Sigmoid colon (tissue), 7 donors: ENCODE measurements at places on chromosomes 7 and 10. TPM values are rescaled to one million over a fixed set of nuclear protein-coding genes. Genes with fewer than 3 reads are reported as not detected.

DNA sequence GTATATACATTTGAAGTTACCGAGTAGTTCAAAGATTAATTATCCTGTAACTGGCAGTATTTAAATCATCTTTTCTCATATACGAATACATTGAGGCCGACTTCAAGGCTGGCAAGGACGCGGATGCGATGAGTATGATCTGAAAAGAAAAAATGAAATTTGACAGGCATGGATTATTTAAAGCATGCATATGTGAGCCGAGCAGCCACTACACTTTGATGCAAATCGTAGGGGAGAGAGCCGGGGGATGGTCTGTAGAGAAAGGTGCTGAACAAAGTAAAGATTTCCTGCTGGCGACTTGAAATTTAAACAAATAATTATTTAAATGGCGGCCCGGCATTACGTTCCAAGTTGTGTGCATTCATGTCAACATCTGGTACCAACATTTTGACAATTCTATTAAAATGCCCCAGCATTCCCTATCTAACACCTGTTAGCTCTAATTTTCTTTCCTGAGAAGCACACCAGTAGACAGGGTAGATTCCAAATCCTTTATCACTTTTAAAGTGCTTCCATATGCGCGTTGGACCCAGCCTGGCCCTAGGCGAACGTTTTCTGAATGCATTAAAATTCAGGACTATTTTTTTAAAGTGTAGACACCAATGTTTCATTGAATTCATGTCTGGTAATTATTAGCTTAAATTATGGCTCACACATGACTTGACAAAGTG is 188.7 kb downstream of the EMX2 start:
- DNase-seq, result no peak

GRCh38 chr7:136309407-136309806 is 332.2 kb upstream of the MTPN start:
- no peak for DNase-seq

DNA sequence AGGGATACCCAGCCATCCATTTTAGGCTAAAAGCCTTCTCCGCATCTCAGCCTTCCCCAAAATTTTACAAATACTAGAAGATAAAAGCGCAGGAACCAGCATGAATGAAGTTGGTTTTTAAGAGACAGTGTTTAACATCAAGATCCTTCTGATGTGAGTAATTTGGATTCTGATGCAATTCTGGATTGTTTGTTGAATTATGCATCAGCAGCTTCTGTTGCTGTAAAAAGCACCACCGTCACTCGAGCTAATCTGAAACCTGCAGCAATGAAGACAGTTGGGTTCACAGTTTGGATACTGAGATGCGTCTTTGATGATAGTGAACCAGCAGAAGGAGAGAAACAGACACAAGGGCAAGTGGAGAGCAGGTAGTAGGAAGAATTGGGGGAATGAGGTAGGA is 179.2 kb downstream of the PLXNA4 start:
- DNase-seq, result no peak

DNA sequence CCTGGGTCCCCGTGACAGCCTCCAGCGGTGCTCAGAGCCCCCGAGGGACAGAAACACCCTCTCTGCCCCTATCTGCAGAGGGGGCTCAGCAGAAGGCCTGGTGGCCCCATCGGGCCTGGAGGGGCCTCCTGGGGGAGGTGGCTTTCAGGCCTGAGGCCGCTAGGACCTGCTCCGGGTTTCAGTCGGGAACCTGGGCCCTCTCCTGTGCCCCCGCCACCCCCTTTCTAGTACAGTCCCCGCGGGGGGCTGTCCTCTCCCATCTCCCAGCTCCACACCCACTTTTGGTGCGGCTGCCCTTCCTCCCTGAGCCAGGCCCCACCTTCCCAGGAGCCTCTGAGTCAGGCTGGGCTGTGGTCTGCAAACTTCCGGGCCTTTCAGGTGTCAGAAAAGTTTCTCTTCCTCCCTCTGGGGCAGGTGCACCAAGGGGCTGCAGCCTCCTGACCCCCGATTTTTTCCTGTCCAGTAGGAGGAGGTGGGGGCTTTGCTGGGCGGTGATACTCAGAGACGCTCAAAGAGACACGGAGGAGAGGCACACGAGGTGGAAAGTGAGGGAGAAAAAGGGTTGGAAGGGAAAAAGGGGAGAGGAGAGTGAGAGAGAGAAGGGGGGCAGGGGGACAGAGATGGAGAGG is 692 bp downstream of the CARD11 start:
- no peak for DNase-seq

HOXA13 gene
- 10.7 TPM for polyA plus RNA-seq

DNA sequence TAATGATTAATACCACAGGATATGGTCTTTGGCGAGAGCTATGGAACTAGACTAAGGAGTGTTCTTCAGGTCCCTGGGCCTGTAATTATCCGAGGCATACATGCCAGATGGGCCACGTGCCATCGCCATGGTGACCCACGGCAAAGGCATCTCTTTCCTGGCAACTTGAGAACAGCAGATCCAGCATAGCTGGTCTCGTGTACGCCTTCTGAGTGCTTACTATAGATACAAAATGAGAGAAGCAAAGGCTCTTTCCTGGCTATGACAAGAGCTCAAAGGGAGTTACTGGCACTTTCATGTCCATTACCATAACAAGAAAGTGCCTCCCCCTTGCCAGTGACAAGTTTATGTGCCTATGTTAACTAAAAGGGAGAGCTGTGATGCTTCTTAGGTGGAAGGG is 26.0 kb upstream of the GLI3 start:
- peak; percentile 89 for DNase-seq

- DNase-seq, result no peak
These were observed 59.6 kb upstream of the AKR1E2 start for GRCh38 chr10:4766454-4766853.

NPY gene
- not detected for polyA plus RNA-seq

KDM7A gene
- 9.6 TPM for polyA plus RNA-seq

GRCh38 chr7:21428659-21428941 is 717 bp downstream of the SP4 start:
- DNase-seq, result no peak

CFAP70 gene
- not detected for polyA plus RNA-seq

DNA sequence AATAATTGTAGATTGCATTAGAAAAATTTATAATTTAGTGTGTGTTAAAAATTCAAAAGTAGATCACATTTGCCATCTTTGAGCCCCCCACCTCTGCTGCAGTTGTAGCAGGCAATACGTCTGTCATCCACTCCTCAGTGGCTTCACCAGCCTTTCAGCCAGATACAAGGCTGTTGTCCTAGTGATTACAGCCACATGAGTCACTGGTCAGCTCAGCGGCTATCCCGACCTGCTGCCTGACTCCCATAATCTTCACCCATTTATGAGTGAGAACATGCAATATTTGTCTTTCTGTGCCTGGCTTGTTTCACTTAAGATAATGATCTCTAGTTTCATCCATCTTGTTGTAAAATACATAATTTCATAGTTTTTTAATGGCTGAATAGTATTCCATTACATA is 9.2 kb downstream of the OR2A5 start:
- DNase-seq, result no peak

NPTX2 gene
- polyA plus RNA-seq, result 4.7 TPM

SORCS1 gene
- polyA plus RNA-seq, result not detected

DNA sequence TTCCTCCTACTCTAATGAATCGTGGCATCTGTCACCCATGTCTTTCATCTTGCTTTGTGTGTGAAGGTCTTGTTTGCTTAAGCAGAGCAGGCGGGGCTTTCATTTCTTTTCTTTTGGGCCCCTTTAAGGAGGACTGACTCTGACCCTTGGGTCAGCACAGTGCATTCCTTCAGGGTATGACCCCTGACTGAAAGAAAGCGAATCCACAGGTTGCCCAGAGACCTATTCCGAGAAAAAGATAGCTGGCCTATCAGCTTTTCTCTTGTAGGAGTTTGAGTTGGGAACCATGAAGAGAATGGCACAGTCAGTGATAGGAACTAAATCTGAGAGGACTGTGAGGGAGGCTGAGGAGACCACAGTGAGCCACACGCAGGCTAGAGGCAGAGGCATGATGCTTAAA is 193.2 kb upstream of the CDCA7L start:
- no peak for DNase-seq

DNA sequence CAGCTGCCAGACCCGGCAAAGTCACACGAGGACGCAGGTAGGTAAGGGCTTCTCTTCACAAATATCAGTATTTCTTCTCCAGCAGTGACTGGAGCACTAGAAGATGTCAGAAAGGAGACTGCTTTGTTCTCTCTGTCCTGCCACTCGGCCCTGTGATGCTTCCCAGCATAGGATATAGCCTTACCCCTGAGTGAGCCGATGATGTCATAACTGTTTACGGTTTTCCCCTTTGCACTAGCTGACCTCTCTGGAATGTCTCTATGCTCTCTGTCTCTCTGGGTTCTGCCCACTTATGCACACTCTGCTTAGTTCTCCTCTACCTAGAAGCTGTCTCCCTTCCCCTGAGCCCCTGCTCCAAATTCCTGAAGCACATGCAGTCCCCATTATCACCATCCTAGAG is 167.5 kb upstream of the PODXL start:
- DNase-seq, result no peak

- DNase-seq, result peak; percentile 12
These were observed 57.0 kb upstream of the EFCAB10 start for GRCh38 chr7:105638334-105638733.

DNA sequence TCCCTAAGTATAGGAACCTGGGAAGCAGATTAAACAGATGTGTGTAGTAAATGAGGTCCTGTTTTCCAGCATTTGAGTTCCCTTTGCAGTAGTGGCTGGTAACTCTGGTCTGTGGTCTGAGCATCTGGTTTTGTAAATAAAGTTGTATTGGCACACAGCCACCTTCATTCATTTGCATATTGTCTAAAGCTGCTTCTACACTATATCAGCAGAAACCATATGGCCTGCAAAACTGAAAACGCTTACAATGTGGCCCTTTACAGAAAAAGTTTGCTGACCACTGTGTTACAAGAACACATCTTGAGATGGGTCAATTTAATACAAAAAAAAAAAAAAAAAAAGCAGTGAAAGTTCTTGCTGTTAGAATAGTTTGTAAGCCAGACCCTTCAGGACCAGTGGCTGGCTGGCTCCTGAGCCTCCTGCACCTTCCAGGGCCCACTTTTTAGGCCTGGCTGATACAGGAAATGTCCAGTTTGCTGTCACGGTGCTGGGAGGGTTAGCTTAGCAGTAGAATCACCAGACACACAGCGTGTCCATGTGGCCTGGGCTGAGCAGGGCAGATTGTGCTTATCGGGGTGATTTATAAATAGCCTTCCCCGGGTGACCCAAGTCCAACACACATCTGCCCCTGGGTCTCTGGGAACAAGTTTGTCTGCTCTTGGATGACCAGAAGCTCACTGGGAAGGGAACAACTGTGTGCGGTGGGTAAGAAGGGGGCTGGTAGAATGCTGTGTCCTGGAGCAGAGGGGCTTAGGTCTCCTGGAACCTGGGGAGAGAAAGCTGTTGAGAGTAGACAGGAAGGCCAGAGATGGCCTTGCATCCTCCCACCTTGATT is 1.4 kb downstream of the C10orf71 start:
- peak; percentile 20 for DNase-seq

LIPK gene
- polyA plus RNA-seq, result not detected

DNA sequence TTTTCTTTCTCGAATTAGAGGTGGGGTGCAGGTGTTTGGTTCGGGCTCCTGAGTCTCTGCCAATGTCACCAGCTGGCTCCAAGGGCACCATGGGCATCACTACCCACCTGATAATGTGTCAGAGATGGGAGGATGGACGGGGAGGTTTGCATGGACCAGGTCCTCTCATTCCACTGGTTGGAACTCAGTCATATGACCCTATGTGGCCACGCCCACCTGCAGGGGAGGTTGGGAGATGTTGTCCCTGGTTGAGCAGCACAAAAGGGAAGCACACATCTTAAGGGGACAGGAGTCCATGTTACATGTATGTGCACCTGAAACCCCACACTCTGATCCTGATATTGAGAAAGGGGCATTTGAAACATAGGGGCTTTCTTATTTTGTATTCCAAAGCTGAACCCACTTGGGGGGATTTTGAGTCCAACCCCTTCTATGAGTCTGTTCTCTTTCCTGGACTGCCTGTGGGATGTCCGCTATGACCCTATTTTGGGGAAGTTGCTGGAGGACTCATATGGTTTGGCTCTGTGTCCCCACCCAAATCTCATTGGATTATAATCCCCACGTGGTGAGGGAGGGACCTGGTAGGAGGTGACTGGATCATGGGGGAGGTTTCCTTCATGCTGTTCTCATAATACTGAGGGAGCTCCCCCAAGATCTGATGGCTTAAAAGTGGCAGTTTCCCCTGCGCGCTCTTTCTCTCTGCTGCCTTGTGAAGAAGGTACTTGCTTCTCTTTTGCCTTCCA is 66.9 kb upstream of the BAIAP2L1 start:
- DNase-seq, result no peak

GRCh38 chr7:512146-512510 is 7.5 kb downstream of the PDGFA start:
- DNase-seq, result no peak

- DNase-seq, result peak; percentile 71
These were observed 787 bp downstream of the MAGI2 start for GRCh38 chr7:79452495-79453265.

STOX1 gene
- not detected for polyA plus RNA-seq

AFAP1L2 gene
- 7.9 TPM for polyA plus RNA-seq

DNA sequence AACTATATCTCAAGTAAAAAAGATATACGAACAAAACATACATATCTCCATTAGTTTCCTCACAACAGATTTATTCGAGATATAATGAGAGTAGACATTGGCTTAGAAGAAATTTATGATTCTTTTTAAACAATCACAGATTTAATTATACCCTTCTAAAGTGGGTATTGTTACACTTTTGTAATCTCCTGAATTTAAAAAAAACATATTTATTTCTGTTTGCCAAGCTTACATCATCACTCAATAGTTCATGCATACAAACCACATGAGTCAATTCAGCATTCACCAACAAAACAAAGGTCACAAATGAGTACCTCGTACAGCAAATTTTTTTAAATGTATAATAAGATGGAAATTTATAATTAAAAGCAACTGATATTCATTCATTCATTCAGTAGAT is 17.6 kb downstream of the LRRN3 start:
- DNase-seq, result no peak

DNA sequence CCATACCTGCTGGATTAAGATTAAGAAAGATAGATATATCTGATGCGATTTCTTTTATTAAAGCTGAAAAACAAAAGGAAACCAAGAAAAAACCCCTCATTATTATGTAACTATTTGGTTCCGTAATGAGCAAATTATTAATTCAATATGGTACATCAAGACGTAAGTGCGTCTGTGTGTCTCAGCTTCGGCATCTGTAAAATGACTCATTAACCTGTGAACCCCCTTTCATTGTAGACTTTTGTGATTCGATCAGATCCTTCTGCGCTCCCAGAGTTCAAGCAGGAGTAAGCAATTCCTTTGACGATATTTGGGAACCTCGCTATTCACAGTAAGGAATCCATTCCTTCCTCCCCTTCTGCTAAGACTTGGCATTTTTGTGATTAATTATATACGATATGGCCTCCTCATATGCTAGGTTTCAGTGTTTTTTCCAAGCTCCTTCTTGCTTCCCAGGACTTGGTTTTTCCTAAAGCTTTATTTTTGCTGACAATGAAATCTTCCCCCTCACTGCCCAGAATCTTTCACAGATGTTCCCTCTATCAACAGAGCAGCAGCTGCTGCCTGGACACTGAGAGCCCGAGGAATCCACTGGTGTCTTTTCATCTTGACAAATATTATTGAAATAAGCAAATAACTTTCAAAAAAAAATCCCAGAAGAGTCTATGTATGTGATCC is 171.7 kb upstream of the CELF2 start:
- no peak for DNase-seq

GRCh38 chr7:101162551-101163278 is 2.7 kb downstream of the VGF start:
- DNase-seq, result no peak

KNDC1 gene
- not detected for polyA plus RNA-seq

GRCh38 chr10:34449836-34450235 is 365.3 kb downstream of the PARD3 start:
- no peak for DNase-seq

MSS51 gene
- polyA plus RNA-seq, result not detected

GRCh38 chr7:132977234-132977633 is 104.7 kb downstream of the CHCHD3 start:
- no peak for DNase-seq

TMEM229A gene
- 0.03 TPM for polyA plus RNA-seq
